Right ventricle myocardium inferior (tissue), 1 donor: ENCODE measurements at places on chromosomes 11 and 22. TPM values are rescaled to one million over a fixed set of nuclear protein-coding genes. Genes with fewer than 3 reads are reported as not detected.

DNA sequence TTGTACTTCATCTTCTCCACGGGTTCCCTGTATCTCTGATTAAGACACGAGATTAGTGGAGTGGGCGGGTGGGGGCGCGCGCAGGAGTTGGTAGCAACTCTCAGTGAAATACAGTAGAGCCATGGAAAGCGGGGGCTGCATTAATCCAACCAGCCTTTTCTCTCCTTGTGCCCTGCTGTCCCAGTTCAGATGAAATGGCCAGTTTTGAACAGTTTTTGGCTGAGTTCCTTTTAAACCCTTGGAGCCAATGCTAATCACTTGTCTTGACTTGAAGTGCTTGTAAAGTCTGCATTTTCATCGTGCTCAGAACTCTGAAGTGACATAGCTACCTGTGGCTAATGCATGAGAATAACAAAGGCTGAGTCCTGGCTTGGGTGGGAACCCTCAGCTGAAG is 734 bp upstream of the TMEM123 start:
- peak; percentile 71 for DNase-seq

- DNase-seq = no peak
Measured at GRCh38 chr11:26158251-26158650, 173.7 kb upstream of the ANO3 start.

- no peak for DNase-seq
Measured at GRCh38 chr11:35436581-35437250, 17.4 kb upstream of the SLC1A2 start.

Gene TMEM151A
- total RNA-seq = 0.14 TPM

Gene RRP8
- total RNA-seq = 22.9 TPM

GRCh38 chr11:102757823-102758549 is 22.4 kb downstream of the MMP10 start:
- DNase-seq = no peak

DNA sequence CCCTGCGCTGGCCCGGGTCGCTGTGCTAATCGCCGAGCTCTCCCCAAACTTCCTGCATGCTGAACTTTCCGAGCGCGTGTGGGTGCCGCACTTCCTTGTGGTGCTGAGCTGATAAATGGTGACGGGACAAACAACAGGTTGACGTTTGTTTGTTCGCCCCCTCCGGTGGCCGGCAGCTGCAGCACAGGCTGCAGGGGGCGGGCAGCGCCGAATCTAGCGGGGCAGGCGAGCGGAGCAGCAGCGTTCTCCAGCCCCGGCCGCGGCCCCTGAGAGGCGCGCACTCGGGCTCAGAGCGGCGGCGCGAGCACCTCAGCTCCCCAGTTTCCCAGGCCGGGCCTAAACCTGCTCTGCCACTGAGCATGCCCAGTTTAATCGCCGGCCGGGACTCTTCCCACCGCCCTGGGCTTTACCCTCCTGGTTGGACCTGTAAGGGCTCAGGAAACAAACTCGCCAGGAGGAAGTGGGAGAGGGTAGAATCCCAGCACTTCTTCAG is at the start of gene PDGFD:
Gene PDGFD, minus strand, starts transcription at position 120 of the 493 bp plus-strand sequence.
- peak; percentile 82 for DNase-seq

DNA sequence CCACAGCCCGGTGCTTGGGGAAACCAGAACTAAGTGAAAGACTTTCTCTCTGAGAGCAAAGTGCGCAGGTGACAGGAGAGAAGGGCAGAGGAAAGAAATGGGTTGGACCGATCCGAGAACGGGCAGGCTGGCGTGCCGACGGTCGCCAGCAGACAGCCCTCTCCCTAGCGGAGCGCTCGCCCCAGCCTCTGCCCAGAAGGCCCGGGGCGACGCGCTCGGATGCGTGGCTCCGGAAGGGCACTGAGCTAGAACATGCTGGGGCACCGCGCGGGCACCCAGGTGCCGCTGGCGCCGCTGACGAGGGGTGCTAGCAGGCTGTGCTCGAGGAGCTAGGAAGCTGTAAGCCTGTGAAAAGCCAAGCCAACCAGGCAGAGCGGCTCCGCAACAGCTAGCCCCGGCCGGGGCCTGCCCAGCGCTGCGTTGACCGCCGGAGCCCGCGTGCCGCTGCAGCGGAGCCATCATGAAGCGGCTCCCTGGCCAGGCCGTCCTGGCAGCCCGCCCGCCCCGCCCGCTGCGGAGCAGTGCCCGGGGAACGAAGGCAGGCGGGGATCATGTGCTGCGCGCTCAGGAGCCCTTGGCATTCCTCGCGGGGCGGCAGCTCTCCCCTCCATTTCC is 22.1 kb upstream of the RRAS2 start:
- peak; percentile 82 for DNase-seq

- peak; percentile 51 for DNase-seq
Measured at GRCh38 chr22:23065069-23065451, 5.3 kb upstream of the GNAZ start.

DNA sequence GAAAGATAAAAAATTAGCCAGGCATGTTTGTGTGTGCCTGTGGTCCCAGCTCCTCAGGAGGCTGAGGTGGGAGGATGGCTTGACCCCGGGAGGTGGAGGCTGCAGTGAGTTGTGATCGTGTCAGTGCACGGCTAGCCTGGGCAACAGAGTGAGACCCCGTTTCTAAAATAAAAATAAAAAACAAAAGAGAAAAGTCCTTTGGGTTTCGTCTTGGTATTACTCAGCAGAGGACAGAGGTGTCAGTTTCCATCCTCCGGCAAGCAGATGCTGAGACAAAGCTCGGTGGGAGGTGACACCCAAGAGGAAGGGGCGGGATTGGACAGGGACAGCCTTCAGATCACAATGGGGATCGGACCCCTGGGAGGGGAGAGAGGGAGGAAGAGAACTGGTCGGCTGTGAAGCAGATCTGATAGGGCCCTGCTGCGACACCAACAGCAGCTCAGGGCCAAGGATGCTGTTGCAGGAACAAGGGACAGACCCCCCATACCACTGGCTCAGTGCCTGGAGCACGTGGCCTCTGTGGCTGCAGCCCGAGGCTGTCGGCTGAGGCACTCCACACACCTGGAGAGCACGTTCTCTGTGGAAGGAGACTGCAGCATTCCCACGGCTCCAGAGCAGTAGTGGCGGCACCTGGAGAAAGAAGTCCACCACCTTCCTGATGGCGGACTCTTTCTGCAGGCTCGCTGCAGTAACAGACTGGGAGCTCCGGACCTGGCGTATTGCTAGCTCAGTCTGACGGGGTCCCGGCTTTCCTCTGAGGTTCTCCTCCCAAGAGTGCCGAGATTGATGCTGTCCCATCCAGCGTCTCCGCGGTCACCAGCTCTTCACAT is 5.2 kb upstream of the BID start:
- DNase-seq = peak; percentile 25

DNA sequence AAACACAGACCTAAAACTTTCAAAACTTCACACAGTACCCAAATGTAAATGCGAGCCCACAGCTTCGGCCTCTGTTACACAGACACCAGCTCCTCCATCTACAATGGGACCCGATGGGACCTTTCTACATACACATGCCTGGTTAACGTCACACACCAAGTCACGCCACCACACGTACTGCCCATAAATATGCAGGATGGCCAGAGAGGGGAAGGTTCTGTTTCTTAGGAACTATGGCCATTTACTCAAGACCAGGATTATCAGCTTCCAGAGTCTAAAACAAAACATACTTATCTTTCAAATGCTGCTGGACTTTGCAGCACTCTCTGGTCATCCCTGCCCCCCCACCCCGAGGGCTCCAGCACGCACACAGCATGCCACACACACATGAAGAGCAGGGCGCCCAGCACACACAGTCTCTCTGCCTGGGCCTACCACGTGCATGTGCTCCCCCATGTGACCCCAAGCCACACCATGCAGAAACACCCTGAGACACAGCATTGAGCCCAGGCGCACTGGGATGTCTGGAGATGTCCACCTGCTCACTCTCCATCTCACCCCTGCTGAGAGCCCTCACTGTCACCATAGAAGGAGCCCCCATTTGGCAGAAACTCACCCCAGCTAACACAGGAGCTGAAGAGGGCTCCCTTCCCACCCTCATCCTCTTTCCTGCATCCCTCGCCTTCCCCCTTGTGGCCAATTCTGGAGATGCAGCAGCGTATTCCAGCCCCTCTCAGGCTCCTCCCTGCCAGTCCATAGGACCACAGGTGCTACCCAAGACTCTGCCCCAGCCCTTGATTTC is 61.8 kb downstream of the SLC22A12 start:
- DNase-seq = no peak

DNA sequence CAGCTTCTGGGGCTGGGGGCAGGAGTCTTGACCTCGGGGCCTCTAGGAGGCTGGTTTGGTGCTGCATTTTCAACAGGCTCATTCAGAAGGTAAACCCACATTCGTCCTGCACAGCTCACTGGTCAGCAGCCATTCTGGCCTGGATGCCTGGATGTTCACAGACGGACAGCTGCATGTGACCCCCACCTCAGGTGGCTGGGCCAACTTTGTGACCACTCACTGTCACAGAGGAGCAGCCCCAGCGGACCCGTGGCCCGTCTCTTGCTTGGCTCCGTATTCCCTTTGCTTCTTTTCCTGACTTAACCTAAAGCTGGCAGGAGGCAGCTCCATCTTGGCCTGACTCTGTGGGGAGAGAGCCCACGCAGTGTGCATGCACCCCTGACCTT is 8.2 kb downstream of the DGCR8 start:
- DNase-seq = no peak

- no peak for DNase-seq
Measured at GRCh38 chr22:23274146-23274526, 93.8 kb downstream of the BCR start.

DNA sequence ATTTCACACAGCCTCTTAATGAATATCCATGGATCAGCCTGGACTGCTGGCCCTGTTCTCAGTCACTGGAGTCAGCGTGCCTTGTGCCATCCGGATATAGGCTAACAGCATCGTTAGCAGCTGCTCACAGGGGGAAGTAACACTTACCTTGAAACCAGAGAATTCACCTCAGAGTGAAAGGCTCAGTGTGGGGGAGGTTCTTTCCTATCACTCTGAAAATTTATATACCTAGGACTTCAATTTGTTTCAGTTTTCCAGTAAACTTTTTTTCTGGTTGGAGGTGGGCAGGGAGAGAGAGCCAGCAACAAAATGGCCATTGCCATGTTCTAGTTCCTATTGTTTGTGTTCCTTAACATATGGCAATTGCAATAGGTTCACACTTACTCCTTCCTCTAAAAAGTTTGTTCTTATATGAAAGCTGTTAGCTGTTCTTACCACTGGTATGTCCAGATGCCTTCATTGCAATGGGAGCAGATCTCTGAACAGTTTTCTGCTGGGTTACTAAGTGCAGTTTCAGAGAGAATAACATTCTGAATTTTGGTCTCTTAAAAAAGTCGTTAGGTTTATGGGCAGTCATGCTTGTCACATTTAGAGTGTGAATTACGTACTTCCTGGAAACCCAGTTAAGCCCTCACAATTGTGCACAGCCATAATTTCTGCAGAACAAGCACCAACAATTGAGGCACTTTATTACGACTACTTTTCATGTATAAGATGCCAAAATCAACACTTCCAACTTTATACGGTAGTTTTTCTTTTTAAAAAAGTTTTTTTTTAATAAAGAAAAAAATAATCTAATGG is 247.6 kb downstream of the CADM1 start:
- DNase-seq = no peak

DNA sequence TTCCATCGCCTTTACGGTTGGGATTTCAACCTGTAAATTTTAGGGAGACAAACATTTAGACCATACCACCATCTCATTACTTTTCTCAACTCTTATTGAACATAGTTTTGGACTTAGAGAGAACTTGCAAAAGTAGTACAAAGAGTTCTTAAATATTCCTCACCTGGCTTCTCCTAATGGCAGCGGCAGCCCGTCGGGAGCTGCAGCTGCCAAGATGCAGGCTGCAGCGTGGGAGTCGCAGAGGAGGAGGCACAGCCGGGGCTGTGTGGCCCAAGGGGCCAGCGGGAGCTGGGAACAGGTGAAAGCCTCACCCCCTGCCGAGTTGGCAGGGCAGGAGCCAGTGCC is 23.1 kb upstream of the RNASEH2C start:
- DNase-seq = no peak

GRCh38 chr11:30567644-30568043 is 18.5 kb downstream of the MPPED2 start:
- no peak for DNase-seq

Gene TMPRSS13
- total RNA-seq = not detected

Gene TUBA8
- 243 TPM for total RNA-seq

GRCh38 chr11:69531717-69532088 is 50.2 kb downstream of the LINC01488 start:
- no peak for DNase-seq

Gene KCNJ11
- 23.5 TPM for total RNA-seq

Gene FGF4
- not detected for total RNA-seq

DNA sequence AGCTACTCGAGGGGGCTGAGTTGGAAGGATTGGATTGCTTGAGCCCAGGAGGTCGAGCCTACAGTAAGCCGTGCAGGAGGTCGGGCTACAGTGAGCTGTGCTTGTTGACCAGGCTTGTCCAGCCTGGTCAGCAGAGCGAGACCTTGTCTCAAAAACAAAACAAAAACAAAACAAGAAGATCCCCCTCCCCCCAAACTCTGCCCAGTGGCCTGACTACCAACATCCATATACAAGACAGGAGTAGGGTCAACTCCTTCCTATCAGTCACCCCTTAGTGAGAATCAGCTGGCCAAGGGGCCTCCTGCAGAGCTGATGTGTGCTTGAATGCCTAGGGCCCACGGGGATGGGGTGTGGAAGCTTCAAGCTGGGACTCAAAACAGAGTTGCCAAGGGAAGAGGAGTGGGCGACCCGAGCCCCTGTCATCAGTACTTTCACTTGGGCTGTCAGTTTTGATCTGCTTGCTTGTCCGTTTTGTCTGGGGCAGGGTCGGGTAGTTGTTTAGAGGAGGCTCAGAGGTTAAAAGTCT is 942 bp upstream of the TSPAN18 start:
- no peak for DNase-seq

DNA sequence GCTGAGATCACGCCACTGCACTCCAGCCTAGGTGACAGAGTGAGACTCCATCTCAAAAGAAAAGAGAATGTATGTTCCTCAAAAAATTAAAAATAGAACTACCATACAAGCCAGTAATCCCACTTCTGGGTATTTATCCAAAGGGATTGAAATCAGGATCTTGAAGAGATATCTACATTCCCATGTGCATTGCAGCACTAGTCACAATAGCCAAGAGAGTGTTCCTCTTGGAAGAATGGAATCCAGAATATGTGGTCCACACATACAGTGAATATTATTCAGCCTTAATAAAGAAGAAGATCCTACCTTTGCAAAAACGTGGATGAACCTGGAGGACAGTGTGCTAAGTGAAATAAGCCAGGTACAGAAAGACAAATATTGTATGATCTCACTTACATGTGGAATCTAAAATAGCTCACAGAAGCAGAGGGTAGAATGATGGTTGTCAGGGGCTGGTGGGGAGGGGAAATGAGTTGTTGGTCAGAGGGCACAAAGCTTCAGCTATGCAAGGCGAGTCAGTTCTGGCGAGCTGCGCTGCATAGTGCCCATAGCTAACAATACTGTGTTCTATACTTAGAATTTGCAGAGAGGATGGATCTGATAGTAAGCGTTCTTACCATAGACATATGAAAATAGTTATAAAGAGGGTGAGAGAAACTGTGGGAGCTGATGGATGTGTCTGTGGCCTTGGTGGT is 32.1 kb downstream of the GRIK4 start:
- no peak for DNase-seq

DNA sequence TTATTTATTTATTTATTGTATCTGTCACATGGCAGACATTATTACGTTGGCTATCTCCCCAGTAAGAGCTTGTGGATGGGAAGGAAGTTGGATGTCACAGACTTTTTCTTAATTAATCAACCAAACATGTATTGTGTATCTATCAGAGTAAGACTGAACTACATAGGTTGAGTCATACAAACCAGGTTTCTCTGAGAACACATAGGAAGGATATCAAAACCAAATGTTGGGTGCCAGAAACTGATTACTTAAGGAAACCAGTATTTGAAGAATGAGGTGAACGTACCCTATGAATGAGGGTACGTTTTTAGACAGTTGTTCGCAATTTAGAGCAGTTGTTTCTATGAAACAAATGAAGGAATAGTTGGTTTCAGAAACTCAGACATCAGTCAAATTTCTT is 136.4 kb downstream of the SLC17A6 start:
- DNase-seq = no peak

Gene STIM1
- total RNA-seq = 28.9 TPM
